ENCODE measurements at places on chromosomes 2 and 18. TPM values are rescaled to one million over a fixed set of nuclear protein-coding genes. Genes with fewer than 3 reads are reported as not detected.

DNA sequence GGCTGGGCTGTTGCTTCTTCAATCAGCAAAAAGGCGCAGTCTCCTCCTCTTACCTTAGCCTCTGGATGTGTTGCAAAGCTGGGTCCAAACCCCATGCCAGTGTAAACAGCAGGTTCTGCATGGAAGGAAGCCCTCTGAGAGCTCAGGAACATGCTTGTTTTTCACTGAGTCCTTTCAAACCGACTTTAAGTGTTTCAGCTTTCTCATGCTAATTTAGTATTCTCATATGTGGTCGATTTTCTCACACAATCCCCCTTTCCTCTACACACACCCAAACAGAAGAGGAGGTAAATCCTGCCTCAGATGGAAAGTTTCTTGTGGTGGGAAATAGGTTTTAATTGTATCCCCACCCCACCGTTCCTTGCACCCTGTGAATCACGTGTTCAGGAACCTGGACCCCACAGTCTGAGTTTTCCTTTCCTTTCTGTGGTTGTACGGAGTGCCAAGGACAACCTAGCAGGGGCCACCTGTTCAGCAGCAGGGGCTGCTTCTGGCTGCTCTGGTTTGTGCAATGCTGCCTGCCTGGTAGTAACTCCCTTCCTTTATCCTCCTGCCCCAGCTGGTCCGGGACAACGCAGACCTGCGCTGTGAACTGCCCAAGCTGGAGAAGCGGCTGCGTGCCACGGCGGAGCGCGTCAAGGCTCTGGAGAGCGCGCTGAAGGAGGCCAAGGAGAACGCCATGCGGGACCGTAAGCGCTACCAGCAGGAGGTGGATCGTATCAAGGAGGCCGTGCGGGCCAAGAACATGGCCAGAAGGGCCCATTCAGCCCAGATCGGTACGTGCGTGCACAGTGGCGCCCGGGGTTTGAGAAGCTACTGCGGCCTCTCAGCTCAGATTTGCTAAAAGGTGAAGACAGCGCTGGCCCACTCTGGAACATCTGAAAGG, 28.7 kb upstream of the LYPD6B start:
- no peak for DNase-seq

GRCh38 chr18:46167971-46168370, 63.8 kb downstream of the HAUS1 start:
- no peak for DNase-seq

DNA sequence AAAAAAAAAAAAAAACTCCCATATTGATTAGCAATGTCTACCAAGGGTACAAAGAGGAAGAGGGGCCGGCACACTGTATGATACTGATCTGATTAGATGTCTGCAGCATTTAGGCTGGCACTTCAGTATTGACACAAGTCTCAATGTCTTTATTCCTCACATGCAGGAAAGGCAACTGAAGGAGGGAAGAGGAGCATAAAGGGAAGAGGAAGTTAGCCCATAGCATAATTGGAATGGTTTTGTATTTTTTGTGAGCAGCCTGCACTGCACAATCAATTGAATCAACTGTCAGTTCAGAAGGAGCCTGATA, 79.0 kb downstream of the DNER start:
- no peak for DNase-seq

The HOXD12 gene
- not detected for total RNA-seq
